ENCODE measurements at places on chromosomes 11 and 22. TPM values are rescaled to one million over a fixed set of nuclear protein-coding genes. Genes with fewer than 3 reads are reported as not detected.

SLC22A25 gene
- not detected for total RNA-seq

DNA sequence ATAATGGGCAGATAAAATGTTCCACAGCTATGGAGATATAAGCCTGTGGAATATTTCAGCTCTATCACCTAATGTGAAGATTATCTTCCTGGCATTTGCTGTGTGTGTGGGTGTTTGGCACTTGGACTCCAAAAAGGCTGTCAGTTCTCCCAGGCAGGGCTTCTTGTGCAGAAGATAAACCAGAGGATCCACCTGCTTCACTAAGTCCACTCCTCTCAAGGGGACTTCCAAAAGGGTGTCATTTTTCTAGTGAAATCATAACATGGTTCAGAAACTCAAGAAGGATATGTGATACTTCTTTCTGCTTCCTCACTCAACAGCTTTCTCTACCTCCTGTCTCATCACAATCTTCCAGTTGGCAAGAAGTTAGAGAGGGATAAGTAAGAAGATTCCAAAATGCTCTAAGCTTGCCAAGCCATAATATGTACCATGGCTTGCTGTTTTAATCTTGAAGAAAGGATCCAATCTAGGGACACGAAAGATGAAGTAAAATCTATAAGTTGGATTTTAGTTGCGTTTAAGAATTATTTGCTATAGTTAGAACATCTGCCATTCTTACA lies 206.2 kb upstream of the MTMR2 start:
- DNase-seq, result no peak

- DNase-seq, result peak; percentile 75
These were observed 11.7 kb downstream of the TECTA start for GRCh38 chr11:121112498-121113455.

GVQW3 gene
- 4.7 TPM for total RNA-seq

GRCh38 chr22:50119169-50119767 lies 29.5 kb downstream of the MOV10L1 start:
- DNase-seq, result no peak

DNA sequence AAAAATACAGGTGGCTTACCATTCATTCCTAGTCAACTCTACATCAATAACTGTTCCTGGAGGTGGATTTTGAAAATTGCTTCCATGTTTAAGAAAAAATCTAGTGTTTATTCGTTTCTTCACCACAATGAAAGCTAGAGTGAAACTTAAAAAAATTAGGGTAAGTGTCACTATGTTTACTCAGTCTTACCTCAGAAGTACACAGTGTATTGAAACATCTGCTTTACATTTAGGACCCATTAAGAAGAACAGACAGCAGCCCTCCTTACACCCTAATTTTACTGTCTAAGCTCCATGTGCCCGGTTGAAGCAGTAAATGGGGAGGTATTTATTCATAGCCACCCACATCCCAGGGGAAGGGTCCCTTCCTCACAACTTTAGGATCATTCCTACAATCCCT lies 51.4 kb downstream of the PIWIL3 start:
- DNase-seq, result no peak

MS4A15 gene
- 1.1 TPM for total RNA-seq

DNA sequence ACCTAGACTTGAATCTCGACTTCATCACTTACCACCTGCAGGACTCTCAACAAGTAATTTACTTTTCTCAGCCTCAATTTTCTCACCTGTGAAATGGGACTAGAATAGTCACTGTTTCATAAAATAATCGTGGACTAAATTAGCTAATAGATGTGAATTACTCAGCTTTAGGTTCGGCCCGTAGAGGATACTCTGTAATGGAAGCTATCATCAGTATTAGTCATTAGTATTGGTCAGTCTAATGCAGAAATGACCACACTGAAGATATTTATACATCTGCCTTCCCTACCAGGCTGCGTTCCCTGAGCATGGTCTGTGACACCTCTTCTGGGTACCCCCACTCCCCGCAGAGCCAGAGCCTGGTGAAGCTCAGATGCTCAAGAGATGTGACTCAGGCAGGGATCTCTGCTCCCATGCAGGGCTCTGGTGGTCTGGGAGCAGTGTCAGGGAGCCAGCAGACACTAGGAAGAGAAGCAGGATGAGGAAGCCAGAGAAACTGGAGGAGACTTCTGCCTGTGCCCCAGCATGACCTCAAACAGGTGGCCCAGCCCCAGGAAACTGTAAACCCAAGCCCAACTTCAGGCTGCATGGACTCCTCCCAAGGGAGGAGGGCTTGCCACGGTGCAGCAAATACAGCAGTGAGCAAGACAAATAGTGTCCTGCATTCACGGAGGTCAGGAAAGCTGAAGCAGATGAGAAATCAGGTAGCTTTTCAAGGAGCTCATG lies 88.0 kb upstream of the E2F8 start:
- no peak for DNase-seq

SLCO2B1 gene
- total RNA-seq, result 21.8 TPM

GRCh38 chr11:114342476-114342875 lies 46.3 kb downstream of the NNMT start:
- no peak for DNase-seq

DNA sequence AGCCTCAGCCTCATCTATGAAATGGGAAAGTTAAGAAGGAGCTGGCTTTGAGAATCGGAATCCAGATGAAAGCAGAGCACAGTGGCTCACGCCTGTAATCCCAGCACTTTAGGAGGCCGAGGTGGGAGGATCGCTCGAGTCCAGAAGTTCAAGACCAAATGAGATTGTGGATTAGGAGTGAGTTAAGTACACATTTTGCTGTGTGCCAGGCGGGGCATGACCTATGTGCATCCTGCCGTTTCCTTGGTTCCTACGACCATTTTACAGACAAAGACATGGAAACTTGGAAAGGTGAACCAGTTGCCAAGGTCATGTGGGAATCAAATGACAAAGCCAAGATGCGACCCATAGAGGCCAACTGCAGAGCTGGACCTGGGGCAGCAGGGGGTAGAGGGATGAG lies 4.2 kb downstream of the PLA2G3 start:
- DNase-seq, result no peak

DNA sequence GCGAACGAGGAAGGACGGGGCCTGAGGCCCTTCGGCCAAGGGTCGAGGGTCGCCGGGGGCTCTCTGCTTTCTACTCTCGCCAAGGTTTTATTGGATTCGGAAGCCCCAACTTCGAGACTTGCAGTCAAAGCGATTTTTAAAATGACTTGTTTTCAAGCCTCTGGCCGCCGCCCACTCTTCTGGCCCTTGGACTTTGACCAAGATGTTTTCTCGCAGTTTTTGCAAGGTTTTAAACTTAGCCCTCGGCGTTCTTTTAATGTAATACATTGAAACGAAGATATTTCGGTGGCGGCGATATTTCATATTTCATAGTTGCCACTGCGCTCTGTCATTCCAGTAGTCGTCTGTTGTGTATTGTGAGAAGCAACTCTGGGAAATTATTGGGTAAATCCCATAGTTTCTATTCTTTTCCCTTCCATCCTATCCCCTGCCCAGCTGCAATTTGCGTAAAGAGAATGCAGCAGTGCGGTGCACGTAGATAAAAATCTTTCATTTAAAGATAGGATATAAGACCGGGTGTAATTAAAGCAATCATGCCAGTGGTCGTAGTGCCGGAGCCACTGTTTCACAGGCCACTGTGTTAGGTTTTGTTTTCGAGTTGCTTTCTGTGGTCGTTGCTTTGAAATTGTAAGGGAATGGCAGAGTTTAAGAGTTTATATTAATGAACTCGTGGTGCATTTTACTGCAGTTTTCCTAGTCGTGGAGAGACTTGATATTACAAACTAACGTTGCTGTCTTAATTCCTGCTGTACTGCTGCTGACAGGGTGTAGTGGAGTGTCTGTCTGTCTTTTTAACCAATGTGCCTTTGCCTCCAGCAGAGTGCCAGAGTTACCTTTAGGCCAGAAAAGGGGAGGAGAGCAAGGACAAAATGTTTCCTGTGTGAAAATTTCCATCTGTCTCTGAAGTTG lies 702 bp downstream of the BIRC2 start:
- DNase-seq, result peak; percentile 21

DNA sequence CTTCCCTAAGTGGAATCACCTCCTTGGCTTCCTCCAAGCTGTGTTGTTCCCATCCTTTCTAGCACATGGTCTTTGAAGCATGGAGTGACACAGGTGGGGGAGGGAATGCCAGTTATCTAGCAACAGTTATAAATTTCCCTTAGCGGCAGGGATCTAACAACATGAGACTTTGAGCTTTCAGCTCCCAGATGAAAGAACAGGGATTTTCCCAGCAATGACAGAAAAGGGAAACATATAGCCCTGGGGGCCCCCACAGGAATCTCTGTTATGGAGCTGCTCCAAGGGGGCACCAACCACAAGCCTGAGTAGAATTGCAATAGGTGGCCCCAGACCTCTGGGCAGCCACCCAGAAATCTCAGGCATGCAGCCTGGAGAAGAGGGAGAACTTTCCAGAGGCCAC lies 163.0 kb downstream of the GRIK4 start:
- no peak for DNase-seq

GRCh38 chr22:32717337-32718240 lies 83.9 kb upstream of the TIMP3 start:
- no peak for DNase-seq

DNA sequence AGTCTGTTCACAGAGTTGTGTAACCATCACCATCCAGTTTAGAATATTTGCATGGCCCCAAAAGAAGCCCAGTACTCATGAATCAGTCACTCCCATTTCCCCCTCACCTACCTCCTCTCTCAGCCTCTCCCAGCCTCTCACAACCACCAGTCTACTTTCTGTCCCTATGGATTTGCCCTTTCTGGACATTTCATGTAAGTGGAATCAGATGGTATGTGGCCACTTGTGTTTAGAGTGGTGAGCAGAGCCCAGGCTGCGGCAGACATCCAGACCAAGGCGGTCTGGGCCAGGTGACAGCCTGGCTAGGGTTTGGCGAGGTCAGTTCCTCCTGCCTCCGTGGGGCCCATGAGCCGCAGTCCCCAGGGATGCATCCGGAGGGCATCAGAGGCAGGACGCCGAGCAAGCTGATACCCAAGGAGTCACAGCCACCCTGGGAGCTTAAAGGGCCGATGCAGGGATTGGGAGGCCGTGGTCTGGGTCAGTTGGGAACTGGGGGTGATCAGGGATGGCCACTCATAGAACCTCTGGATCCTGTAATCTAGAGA lies 53.3 kb upstream of the CLDN5 start:
- no peak for DNase-seq
